NCI-H1105 treated with DMSO at 0.1 percent for 48 hours (cell line): ENCODE measurements at places on chromosomes 11 and 22.
A peak's percentile ranks its signal among the peaks of the same experiment; 100 is the strongest.

GRCh38 chr22:19233189-19233661 lies 54.7 kb upstream of the SLC25A1 start:
- no peak for DNase-seq

DNA sequence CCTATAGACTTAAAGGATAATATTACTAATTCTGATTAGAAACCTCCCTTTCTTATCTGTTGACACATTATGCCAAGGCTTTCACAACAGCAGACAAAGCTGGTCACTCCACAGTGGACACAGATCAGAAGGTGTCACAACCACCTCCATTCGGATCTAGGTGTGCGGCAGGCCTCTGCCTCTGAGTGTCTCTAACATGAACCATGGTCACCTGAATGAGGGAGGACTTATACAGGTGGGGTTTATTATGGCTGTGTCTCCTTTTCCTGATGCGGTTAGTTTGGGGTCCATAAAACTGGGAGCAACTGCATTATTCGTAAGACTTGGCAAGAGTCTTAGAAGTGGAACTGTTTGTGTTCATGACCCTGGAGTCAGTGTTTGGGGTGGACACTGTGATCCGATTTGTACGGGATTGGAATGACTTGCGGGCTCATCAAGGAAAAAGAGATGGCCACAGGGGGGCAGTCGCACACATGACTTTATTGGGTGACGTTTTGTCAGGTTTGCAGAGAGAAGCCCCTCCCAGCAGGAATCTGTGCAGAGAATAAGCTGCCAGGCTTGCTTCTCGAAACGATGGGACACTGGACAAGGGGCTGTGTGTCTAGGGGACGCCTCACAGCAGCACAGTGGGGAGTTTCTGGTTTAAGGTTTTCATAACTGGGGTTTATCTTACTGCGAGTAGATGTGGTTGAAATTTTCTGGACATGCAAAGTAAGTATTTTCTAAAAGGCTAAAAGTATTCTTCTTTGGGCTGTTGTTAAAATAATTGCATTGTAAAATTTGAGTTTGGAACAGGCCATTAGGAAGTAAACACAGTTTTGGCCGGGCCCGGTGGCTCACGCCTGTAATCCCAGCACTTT lies 90.6 kb downstream of the GAB4 start:
- DNase-seq, result peak; percentile 56

- no peak for DNase-seq
Measured at GRCh38 chr11:86043765-86044503, 24.9 kb downstream of the PICALM start.

DNA sequence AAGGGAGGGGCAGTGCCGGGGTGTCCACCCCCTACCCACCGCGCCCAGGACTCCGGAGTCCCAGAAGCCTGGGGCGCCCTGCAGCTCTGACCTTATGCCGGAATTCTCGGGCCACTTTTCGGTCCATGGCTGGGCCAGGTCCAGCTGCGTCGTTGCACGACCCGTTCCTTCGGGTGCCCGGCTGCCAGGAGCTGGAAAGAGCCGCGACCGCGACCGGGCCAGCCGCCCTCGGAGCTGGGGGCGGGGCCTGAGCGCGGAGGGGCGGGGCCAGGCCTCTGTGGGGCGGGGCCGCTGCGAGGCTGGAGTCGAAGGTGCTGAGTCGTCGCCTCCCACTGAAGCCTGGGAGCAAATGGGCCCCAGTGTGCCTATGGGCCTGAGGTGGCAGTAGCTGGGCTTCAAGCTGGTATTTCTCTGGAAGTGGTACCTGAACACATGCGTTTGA lies at the start of gene USH1C:
USH1C (minus strand) TSS at position 236 of the 442 bp plus-strand sequence; CDS start at position 127, 109 bp downstream.
- no peak for DNase-seq

DNA sequence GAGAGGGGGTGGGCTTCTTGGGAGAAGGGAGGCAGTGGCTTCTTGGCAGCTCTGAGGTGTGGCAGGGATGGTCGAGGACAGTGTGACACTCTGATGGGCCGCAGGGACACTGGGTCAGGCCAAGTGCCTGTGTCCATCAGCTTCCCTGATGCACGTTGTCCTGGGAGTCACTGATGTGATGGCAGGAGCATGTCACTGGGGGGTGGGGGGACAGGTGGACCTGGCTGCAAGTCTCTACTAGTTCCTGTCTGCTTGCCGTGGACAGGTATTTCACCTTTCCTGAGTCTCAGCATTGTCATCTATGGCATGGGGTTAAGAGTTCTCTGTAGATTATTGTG lies 592.9 kb downstream of the TBC1D22A start:
- no peak for DNase-seq

DNA sequence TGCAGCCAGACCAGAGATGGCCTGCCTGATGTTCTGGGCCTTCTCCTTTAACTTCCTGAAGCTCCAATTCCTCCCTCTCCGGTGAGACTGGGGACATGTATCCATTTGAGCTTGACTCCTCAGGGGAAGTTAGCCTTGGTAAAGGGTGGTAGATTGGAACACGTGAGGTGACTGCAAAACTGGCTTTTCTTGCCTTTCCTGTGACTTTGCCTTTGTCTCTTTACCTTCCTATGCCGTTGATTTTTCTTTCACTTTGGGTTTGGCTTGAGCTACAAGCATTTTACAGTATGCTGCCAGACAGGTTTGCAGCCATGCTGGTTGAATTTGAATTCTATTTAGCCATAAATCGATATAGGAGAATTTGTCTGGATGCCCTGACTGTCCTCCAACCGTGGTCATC lies 16.8 kb upstream of the GLYATL1 start:
- DNase-seq, result no peak

DNA sequence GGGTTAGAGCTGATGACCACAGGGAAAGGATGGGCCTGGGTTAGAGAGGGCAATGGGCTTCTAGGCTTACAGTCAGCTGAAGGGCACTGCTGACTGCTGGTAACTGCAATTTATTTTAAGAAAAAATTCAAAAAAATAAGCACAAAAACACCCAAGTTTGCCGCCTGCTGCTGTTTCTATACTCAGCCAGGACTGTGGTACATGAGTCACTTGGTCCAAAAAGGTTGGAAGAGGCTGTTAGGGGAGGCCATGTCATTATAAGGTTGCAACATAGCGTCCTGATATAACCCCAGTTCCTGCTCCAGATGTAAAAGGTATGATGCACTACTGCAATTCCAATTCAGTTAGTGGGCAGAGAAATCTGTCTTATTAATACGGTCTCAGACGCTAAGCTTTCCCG lies 98.9 kb downstream of the ETS1 start:
- no peak for DNase-seq

DNA sequence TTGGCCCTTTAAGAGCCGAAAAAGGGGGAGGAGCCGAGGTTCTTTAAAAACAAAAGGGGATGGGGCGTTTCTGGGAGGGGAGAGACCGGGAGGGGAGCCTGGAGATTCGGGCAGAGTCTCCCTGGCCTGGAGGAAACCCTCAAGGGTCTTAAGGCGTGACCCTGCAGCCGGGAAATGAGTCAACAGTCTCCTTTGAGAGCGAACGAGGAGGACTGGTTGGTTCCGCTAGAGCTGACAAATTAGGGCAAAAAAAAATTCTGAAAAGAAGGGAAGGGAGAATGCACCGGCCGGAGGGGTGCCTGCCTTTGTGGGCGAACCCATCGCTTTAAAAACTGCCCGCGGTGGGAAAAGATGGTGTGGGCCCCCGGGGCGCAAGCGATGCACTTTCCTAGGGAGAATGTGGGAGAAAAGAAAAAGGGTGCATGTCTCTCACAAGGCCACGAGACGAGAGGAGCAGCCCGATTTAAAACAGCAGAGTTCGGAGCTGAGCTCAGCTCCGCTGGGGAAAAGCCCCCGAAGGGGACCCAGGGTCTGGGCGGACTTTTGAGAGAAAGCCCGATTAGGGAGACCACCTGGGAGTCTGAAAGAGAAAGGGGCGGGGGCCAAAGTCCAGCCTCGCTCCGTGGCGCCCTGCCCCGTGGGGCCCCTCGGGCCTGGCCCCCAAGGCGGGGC lies 874 bp downstream of the ZFTA start:
- peak; percentile 72 for DNase-seq

DNA sequence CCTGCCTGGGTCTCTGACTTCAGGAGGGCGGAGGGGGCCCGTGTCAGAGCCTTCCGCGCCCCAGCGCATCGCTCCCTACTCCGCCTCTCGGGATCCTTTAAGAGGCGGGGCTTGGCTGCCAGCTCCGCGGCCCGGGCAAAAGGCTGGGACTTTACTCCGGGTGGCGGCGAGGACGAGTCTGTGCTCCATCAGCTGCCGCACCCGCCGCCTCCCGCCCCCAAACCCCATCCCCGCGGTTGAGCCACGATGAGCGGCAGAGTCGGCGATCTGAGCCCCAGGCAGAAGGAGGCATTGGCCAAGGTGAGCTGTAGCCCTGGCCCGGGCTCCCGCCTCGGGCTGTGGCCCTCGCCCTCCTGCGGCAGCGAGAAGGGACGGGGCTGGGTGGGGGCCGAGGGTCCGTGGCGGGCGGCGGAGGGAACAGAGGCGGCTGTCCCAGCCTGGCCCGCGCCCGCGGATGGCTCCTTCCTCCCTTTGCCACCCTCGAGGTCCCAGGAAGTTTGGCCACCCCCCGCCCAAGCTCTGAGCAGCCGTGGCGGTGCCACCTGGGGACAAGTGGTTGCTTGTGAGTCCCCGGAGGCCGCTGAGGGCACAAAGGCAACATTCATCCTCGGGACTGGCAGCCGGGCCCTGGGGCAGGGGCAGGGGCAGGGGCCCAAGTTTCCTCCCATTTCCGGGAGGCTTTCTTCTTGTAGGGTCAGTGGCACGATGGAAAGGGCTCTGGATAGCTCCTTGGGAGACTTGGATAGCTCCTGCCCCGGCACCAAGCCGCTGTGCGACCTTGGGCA lies at the start of gene SEC14L2:
SEC14L2 (plus strand) TSS at position 148 of the 785 bp plus-strand sequence; CDS start at position 247, 99 bp downstream.
- peak; percentile 52 for DNase-seq

DNA sequence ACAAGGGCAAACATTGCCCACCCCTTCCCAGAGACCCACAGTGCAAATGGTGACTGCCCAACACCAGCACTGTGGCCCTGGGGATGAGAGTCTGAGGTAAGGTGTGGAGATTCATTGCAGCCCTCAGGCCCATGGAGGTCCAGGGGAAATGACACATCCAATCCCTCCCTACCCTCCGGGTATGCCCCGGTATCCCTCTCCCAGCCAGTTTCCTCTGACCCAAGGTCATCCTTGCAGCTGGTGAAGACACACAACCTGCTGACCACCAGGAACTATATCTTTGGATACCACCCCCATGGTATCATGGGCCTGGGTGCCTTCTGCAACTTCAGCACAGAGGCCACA lies 18.9 kb upstream of the UVRAG start:
- DNase-seq, result no peak

GRCh38 chr11:66845876-66846212 lies 2.6 kb downstream of the RCE1 start:
- DNase-seq, result no peak

GRCh38 chr11:43819926-43820325 lies 60.7 kb upstream of the ALKBH3 start:
- DNase-seq, result no peak

DNA sequence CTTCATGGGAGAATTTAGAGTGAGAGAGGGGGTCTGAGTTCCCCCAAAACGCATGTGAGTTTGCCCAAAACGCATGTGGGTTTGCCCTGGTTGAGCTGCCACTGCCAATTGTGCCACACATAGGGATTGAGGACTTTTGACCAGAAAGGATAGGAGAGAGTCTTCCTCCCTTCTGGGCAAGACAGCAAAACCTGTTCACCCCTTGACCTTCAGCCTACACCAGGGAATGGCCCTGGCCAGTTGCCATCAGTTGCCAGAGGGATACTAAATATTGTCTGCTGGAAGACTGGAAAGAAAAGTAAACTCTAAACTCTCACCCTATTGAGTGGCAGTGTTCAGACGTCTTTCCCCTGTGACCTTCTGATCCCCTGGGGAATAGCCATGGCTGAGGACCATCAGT lies 363.8 kb downstream of the DLG2 start:
- no peak for DNase-seq

- no peak for DNase-seq
Measured at GRCh38 chr22:42885446-42885845, 28.4 kb upstream of the ARFGAP3 start.

GRCh38 chr11:95920460-95921105 lies 3.3 kb downstream of the MTMR2 start:
- DNase-seq, result no peak

GRCh38 chr11:45158891-45159605 lies 12.6 kb downstream of the PRDM11 start:
- DNase-seq, result no peak

GRCh38 chr22:24153959-24154358 lies 27.3 kb upstream of the SUSD2 start:
- no peak for DNase-seq

DNA sequence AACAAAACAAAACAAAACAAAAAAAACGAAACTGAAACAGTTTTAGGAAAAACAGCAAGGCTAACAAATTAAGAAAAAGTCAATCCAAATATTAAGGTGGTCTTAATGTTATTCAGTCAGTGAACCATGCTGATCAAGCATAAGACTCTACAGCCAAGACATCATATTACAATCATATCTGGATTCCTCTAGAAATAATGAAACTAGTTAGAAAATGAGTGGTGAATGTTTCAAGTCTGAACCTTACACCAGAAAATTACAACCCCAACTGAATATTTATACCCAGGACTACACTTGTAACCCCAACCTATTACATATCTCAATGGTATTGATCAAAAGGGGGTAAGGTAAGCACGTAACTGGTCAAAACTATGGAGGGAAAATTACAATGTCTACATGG lies 48.8 kb downstream of the ACAT1 start:
- DNase-seq, result no peak

DNA sequence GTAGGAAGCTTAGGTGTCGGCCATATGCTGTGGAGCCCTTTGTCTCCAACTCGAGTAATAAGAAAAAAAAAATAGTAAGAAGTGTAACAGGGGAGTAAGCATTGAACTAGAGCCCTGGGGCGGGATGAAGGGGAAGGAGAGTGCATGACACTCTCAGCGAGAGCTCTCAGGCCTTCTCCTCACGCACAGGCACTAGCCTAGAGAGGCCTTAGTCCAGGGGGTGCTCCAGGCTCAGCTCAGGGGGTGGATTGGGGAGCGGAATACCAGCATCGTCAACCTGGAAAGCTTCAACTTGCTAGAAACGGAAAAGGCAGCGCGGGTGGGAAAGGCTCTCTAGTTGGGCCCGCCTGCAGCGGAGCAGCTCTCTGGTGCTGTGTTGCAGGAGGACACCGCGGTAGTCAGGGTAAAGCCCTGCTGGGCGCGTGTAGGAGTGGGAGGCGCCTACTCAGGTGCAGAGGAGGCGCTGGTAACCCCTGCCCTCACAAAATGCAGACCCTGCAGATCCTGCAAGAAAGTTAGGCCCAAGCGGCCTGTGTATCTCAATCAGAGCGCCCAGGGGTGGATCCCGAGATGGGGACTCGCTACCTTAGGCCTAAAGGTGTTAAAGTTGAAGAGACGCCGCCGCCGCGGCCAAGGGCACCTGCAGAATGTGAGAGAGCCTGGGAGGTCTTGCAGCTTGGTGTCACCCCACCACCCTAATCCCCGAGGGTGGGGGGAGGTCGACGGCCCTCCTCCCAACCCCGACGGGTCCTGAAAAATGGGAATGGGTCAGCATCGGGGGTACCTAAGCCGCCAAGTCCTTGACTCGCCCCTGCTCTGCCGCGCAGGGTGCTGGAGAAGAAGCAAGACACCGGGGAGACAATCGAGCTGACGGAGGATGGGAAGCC lies 2.8 kb downstream of the SLC17A6 start:
- no peak for DNase-seq

DNA sequence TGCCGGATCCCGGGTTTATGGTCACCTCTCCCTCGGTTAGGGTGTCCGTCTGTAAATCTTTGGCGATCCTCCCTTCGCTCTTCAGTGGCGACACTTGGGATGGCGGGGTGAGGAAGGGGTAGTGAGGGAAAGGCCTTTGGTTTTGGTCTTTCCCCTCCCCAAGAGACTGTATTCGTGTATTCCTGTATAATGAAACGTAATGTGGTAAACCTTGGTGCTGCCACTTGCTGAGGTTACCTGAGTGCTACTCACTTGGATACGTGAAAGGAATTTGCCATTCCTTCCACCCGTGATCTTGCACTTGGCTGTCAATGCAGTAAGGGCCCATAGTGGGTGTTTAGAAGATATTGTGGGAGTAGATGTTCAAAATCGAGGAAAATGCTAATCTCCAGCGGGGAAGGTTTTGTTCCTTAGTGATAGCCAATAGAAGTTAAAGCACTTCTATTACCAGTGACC lies 578 bp upstream of the NUP160 start:
- no peak for DNase-seq
